ENCODE measurements at places on chromosomes 2 and 18.
A peak's percentile ranks its signal among the peaks of the same experiment; 100 is the strongest.

DNA sequence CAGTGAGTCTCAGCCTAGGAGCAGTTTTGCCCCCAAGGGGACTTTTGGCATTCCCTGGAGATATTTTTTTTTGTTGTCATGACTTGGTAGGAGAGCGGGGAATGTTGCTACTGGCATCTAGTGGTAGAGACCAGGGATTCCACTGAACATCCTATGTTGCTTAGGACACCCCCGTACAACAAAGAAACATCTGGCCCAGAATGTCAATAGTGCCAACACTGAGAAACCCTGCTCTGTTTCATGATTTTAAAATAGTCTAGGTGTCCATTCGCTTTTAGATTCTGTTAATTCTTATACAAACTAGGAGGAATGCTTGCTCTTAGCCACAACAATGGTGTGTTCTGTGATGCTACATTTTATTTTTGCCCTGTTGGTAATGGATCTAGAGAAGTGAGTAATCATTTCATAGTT, 225.8 kb upstream of the SIX3 start:
- DNase-seq = no peak

- no peak for DNase-seq
These were observed 2.7 kb upstream of the ZC3H6 start for GRCh38 chr2:112272669-112273068.

DNA sequence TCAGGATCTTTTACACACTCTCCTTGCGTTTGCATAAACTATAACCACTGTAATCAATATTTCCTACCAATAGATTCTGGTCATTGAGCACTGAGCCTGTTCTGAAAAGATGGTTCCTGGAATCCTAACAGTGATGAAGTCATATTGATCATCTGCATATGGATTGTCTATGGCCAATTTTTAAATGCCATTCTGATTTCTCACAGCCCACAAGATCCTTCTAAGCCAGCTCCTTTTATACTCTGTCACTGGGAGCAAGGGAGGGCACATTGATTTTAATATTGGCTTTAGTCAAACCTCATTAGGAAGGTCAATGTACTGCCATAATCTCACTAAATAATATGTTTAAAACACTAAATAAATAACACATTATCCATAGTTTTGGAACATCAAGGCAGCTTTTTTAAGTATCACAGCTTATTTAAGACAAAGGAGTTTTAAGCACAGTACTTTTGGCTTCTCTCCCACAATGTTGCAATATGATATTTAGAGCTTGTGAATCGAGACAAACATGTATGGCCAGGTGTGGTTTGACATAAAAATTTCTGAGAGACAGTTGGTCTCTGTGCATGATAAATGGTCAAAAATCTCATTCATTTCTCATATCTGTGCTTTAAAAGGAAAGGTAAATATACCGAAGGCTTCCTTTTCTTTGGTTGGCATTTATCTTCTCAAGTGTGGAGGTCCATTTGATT, 267.3 kb downstream of the MTX2 start:
- DNase-seq = no peak

GRCh38 chr18:13471198-13471845, 252.8 kb downstream of the LDLRAD4 start:
- no peak for DNase-seq

GRCh38 chr2:101466426-101466825, 8.5 kb downstream of the RFX8 start:
- DNase-seq = no peak

DNA sequence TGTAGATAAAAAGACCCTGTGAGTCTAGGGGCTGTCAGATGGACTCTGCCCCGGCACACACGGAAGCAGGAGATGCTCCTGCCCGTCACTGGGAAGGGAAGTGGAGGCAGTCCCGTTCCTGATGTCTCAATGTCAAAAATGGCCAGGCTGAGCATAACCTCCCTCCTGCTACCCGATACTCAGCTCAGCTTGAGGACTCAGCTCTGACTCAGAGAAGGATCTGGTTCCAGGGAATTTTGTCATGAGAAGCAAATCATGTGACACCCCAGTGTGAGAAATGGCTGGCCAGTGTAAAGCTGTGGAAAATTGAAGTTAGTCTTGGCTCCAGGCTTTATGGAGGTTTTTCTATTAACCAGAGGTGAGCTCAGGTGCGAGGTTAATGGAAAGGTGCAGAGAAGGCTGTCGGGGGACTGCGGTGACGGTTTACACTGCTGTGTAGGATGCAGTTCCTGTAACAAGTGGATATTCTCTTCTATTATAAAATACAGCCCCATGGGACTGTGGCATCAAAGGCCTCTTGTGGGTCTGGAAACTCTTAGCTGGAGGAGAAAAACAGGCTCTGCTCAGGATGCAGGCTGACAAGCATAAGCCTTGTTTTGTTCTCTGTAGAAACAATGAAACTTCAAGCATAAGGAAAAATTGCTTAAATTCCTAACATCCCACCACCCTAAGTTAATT, 24.7 kb upstream of the AGAP1 start:
- DNase-seq = no peak

DNA sequence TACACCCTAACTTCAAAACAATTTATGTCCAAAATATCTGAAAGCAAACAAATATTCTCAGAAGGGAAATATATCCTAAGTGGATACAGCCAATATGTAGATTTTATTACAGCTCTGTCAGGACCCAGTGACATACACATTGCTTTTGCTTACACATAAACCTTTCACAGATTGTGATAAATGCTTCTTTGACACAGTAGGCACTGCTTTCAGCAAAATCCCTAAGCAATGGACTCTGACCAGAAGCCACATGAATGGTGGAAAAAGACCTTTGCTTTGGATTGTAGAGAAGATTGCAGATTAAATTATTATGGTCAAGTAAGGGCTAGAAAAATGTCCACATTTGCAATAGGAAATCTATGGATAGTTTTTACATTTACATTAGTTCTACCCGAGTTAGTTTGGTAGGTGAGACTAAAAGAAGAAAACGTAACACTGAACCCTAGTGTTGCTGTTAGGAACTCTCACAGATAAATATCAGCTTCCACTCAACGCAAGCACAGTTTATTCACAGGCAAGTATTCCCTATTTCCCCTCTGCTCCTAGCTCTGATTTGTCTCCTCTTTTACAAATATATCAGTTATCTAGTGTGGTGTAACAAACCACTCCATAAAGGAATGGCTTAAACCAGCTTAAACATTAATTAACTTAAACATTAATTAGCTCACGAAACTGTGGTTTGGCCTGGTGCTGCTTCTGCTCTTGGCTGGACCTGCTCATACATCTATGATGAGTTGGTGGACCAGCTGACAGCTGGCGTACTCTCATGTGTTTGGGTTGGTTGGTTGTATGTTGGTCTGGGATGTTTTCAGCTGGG, 23.6 kb upstream of the SERPINE2 start:
- no peak for DNase-seq

- no peak for DNase-seq
These were observed 20.8 kb downstream of the KCNF1 start for GRCh38 chr2:10932345-10933151.

DNA sequence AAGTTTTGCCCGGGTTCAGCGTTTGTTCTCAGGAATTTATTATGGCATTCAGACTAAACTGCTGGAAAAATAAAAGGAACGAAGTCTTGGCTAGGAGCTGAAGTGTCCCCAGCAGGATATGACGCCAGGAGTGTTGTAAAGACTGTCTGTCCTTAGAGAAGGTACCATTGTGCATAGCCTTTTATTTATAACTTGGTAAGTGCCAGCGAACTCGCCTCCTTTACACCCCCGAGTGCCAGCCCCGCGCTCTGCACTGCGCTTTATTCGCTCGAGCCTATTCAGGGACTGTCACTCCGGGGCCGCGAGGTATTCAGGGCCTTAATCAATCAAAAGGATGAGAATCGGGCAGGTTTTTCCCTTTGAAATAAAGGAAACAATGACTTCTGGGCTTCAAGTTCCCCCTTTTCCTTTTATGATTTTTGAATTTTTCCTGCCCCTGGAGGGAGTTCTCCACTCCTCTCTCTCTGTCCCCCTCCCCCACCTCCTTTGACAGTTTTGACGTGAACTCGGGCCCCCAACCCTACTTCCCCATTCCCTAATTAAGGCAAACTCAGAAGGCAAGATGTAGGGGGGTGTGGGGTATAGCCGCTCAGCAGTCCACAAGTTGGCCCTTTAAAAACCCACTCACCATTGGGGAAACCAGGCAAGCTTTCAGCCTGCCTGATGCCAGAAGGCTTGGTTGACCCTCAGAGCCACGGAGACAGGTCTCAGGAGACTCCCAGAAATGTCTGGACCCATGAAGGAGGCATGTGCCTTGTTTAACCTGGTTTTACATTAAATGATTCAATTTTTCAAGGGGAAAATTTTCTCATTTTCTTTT, 1.3 kb upstream of the PAX3 start:
- DNase-seq = no peak

GRCh38 chr18:55422456-55423180, 165.4 kb downstream of the TCF4 start:
- DNase-seq = no peak

GRCh38 chr2:144256996-144257707, 262.8 kb downstream of the ZEB2 start:
- DNase-seq = no peak

GRCh38 chr2:198220763-198221610, 416.6 kb downstream of the PLCL1 start:
- no peak for DNase-seq

DNA sequence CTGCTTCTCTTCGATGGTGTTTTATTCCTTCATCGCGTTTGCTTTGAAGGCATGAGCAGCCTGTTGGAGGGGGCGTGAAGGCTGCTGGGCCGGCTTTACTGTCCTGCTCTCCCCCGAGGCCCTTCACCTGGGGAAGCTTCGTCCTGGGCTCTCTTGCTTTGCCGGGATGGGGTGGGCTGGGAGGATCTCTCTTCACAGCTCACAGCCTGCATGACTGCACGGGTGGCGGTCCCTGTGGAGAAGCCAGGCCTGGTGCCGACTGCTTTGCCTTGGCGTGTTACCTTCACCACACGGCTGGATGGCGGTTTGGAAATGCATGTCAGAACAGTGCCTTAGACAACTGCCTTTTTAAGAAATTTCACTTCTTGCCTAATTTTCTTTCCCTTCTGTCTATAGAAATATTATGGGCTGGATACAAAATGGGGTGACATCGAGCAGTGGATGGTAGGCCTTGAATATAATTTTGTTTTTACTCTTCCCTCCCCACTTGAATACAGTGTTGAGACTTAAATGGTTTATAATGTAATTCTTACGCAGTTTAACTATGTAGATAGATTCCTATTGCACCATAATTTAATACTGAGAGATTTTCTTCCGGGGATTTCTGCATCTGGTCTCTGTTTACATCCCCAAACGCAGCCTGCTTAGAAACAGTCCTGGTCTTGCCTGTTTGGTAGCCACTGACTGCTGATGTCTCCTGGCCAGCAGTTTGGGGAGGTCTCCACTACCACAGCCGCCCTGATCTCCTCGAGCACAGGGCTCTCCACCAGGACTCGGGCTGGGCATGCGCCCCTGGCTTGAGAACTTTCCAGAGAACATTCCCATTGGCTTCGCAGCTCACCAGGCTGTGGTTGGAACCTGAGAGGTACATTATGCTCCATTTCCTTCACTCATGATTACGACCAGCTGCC, 81.0 kb upstream of the RBM44 start:
- DNase-seq = no peak

DNA sequence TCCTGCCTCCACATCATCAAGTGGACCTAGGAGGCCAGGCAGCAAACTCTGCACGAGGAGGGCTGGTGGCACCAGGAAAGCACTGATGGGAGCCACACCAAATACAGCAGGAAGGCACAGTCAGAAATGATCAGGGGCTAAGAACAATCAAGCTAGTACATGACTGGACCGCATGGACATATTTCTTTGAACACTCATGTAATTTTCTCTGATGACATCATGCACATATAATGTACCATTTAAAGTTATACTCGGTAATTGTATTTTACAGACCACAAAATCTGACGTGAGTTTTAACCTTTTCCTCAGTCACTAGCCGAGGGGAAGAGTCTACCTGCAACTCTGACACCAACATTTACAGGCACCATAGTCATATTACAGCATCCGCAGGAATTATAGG, 76.7 kb downstream of the XDH start:
- no peak for DNase-seq

DNA sequence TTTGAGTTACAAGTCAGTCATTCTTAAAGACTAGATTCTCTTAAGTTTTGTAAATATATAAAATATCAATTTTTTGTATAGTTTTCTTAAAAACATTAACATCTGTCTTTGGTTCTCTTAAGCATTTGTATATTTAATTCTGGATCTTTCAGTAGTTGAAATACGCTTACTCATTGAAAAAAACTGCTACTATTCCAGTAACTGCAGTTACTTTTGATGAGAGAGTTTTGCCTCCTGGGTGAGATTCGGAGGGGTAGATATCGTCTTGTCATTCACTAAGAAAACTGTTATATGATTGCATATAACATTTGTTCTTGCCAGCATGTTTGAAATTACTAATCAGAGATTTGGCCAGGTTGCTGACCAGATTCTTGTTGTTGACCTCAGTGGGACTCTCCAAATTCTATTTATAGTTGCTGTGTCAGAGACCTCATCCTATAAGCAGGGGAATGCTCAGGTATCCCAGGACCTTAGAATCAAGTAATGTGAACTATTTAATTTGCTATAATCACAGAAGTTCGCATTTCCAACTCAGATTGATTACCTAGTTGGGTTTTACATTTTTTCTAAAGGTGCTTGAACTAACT, 7.9 kb downstream of the AGPS start:
- no peak for DNase-seq

DNA sequence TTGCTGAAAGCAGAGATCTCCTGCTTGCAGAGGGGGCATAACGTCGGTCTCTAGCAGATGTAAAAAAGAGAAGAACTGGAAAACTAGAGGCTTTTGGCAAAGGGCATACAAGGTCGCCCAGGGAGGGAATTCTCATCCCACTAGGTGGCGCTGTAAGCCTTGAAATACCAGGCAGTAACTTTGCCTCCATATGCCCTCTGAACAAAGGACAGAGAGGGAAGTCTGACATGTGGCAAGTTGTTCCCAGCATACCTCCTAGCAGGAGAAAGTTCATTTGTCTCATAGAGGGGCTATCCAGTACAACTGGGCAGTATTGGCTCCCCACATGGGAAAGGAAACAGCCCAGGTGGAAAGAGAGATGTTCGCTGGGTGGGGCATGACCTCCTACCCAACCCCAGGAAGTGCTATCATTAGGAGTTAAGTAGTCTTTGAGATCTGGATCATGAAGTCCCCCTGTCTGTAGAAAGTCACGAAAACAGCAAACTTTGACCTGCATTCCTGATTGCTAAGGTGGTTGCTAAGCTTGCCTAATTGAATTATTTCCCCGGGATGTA, 39.9 kb downstream of the STK17B start:
- DNase-seq = peak; percentile 30

DNA sequence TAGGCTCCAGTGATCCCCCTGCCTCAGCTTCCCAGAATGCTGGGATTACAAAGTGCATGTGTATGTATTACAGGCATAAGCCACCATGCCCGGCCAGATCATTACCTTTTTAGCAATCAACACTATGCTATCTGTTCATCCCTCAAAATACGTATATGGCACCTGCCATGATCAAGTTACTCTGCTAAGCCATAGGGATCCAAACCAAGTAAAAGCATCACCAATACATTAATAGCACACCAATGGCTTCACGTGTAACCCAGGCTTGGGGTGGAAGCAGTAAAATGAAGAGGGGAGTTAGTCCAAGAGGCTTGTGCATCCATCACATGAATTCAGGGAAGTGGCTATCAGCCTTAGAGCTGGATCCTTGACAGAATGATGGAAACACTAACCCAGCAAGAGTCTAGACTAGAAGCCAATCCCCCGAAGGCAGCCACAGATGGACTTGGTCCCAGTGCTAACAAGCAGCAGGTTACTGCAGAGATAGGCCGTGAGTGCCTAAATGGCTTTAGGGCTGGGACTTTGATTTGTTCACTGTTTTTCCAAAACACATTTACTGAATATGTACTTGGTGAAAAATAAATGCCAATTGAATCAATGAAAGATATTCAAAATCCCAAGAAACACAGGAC, 11.3 kb downstream of the HDLBP start:
- no peak for DNase-seq

All from T-cell (primary cell).